ENCODE measurements at places on chromosomes 4 and X.

DNA sequence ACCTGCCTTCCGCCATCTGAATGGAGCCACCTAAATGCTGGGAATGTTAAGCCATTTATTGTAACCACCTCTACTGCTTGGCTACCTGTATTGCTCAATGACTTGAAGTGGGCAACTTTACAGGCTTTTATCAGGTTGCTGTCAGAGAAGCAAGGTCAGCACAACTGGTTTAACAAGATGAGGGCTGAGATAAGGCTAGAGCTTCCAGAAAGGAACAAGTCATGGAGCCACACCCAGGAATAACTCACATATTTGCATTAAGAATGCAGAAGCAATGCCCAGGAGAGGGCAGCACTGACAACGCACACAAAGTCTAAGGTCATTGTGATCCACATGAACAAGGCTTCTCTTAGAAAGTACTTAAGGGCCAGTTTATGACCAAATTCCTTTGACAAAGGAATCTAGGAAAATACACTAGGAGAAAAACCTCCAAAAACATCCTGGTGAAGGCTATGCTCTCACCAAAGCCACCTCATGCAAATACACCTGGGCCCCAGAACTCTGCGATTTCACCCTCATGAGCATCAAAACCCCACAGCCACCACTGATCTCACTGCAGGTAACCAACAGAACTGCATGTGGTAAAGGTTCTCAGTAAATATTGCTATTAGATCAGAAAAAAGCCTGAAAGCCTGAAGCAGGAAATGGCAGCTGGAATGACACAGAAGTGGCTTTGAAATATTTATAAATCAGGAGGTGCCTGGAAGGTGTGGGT, 15.0 kb upstream of the STS start:
- DNase-seq: no peak

GRCh38 chr4:145859426-145859825, 79.2 kb downstream of the ZNF827 start:
- no peak for DNase-seq

GRCh38 chrX:31323658-31324057, 251.8 kb upstream of the FTHL17 start:
- no peak for DNase-seq

GRCh38 chrX:6885396-6885795, 262.1 kb upstream of the STS start:
- no peak for DNase-seq

GRCh38 chr4:145502809-145503208, 21.2 kb downstream of the SMAD1 start:
- DNase-seq: no peak

GRCh38 chr4:9765091-9765490, 16.3 kb upstream of the DRD5 start:
- no peak for DNase-seq

GRCh38 chrX:49177338-49177833, 5.7 kb downstream of the PLP2 start:
- no peak for DNase-seq

GRCh38 chr4:66946761-66947160, 598.5 kb downstream of the CENPC start:
- no peak for DNase-seq

DNA sequence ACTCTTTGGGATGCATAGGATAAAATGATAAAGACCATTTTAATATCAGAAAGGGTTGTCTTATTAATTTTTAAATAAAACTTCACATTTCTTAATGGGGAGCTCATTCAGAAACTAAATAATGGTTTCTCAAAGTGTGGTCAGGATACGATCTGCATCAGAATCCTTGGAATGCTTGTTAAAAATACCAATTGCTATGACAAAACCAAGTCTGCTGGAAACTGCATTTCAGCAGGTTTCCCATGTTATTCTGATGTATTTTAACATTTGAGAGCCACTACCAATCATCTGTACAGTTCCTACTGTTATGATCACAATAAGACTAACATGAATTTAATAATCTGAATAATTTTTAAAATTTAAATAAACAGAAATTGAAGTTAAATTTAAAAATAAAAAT, 115.1 kb downstream of the SOWAHB start:
- DNase-seq: no peak

- DNase-seq: no peak
Measured at GRCh38 chr4:115844180-115844579, 730.8 kb upstream of the NDST4 start.

- no peak for DNase-seq
Measured at GRCh38 chr4:145299380-145300076, 119.1 kb upstream of the OTUD4 start.

GRCh38 chrX:13220916-13221315, 98.9 kb downstream of the ATXN3L start:
- no peak for DNase-seq

DNA sequence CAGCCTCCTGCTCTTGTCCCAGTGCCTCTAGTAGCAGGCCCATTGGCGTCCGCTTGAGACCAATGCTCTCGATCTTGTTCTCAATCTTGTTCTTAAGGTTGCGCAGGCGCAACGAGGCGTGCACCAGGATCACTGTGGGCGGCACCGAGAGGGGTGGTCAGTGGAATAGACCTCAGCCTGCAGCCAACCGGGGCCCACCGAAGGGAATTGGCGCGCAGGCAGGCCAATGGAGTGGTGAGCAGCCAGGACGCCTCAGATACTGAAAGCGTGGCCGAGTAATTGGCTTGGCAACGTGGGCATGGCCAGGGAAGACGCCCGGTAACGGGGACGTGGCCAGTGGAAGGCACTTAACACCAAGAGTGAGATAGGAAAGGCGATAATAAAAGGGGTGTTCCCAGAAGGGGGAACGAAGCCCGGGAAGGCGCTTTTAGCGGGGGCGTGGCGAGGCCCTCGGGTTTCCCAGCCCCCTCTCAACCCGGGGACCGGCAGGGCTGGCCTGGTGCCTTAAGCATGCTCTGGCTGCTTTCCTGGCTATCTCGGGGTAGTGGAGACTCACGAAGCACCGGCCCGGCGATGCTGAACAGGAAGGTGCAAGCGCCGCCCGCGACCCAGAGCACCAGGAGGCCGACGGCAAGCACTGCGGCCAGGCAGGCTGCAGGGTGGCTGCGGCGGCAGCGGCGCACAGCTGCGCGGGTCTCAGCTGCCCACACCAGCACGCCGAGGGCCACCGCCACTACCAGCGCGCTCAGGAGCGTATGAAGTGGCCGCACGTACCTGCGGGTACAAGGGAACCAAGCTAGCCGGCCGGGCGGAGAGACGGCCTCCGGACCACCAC, 1.7 kb downstream of the PRAF2 start:
- no peak for DNase-seq

GRCh38 chr4:101670370-101670769, 120.2 kb upstream of the BANK1 start:
- no peak for DNase-seq

GRCh38 chr4:163161536-163162205, 5.0 kb downstream of the NAF1 start:
- no peak for DNase-seq

- DNase-seq: no peak
Measured at GRCh38 chr4:153001626-153002025, 65.5 kb downstream of the FHDC1 start.

DNA sequence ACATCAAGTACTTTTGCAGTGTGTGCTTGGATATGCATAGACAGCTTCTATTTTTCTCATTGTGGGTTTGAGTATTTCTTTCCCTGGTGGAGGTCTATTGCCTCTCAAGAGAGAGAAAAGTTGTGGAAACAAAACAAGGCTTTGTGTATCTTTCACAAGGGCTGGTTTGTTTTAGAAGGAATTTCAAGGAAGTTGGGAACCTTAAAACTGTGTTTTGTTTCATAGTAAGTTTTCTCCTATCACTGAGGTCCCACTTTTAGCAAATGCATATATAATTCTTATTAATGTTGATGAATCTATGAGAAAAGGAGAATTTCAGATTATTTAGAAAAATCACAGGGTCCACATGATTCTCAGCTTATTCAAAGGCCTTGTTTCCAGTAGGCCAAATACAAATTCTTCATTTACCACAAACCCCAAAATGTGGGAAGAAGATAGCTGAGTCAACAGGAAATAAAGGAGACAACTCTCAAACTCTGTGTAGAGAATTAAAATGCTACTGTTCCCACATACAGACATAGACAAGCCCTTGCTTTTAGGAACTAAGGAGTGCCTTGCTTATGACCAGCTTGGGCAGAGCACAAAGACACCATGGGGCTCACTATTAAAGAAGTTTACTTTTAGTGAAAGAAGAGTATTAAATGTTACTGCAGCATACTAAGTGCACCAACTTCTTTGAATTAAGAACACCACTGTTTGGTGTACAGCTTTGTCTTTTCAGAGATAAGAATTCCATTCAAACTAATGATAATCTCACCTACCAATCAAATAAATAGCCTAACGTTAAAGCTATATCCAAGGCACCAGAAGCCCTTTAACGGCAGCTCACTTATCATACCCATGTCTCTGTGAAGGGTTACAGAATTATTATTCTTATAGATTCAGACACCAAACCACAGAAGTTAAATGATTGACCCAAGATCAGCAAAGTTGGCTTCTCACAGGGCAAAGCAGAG, 177.4 kb upstream of the LEF1 start:
- no peak for DNase-seq

DNA sequence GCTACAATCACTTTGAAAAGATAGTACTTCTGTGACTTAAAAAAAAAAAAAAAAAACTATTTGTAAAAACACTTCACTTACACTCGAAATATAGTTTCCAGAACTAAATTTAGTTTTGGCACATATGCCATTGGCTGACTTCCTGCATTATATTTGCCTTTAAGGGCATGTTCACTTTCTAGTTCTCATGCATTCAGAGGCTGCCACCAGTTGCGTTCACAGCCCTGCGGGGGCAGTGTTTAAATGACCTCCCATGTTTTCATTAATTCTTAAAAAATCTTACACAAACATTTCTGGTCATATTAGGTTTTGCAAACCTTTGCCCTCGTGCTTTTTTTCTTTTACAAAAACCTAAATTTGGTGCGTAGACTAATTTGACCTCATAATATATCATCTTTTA, 12.4 kb upstream of the ARHGAP6 start:
- no peak for DNase-seq

GRCh38 chrX:3232262-3232923, 114.1 kb downstream of the MXRA5 start:
- no peak for DNase-seq

DNA sequence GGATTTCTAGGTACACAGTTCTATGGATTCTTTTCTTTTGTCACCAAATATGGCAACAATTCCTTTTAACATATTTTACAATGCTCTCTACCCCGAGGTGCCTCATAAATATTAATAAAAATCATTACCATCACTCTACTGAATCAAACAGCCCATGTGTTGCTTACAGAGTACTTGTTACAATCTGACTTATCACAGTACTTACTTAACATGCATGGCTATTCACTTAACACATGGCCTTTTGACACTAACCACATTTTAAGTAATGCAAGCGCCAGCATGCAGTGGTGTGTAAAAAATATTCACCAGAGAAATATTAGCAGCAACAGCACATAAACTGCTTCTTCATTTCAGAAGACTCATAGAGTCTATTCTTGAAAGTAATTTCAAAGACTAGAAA, 64.9 kb downstream of the BMP3 start:
- DNase-seq: no peak

- no peak for DNase-seq
Measured at GRCh38 chrX:53308836-53309235, 27.5 kb upstream of the IQSEC2 start.

DNA sequence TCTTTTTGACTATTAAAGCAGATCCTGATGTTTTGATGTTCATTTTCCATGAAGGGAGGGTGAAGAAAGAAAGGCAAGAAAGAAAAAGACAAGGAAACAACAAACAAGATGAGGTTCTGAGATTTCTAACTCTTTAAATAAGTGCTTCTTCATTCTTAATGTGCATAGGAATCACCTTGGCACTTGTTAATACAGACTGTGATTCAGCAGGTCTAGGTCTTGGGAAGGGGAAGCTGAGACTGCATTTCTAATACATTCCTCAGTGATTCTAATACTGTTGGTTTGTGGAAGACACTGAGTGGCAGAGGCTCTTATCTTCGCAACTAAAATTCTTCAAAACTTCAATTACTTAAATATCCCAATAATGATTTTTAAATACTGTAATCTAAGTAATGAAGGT, 95.2 kb upstream of the NAP1L5 start:
- no peak for DNase-seq

- DNase-seq: no peak
Measured at GRCh38 chrX:39247536-39247935, 446.3 kb downstream of the MID1IP1 start.

DNA sequence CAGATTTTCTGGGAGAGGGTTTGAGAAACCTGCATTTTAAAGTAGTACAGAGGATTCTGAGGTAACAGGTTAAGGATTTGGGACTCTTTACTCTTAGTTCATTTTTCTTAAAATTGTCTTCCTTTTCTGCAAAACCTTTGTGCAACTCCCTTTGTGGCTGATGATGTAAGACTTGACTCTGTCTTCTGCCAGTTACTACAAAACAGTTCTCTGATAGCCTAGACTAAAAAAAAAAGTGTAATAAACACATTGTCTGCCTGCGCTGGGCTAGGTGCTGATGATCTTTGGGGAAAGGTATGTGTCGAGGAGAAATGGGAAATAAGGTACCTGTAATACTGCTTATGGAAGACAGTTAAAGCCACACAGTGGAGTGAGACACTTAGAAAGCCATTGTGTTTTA, 28.7 kb downstream of the IL13RA1 start:
- no peak for DNase-seq

- DNase-seq: no peak
Measured at GRCh38 chrX:10106806-10107205, 50.0 kb upstream of the CLCN4 start.

DNA sequence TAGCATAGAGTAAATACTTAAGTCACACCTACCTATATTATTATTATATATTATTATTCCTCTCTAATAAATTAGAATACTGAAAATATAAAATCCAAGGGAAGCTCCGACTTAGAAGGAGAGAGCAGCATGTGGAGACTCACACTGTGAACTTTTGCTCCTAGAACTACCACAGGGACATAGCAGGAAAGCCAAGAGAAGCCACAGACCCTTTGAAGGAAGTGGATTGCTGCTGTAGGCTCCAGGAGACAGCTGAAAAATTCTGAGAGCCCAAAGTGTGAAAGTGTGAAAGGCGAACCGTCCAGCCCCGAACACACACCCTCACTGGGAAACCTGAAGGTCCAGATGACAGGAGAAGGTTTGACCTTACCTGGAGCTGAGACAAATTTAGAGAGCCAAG, 177.0 kb downstream of the FAM13A start:
- no peak for DNase-seq

DNA sequence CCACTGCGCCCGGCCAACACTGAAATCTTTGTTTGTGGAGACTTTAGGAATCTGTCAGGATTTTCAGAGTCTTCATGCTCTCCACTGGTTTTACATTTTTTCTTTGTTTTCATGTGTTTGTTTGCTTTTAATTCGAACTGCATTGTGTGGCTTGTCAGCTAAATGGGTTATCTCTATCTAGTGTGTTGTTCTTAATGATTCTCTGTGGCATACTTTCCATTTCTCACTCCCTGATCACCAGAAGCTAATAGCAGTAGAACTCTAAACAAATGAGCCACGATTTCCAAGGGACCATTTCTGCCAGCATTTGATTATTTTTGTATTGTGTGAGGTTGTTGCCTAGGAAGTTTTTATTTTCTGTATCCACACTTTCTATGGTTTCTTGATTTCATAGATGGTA, 352.4 kb downstream of the CAMK2D start:
- no peak for DNase-seq

Data from amygdala (tissue), 56 donors.